ENCODE measurements at places on chromosomes 5 and 9. TPM values are rescaled to one million over a fixed set of nuclear protein-coding genes. Genes with fewer than 3 reads are reported as not detected.
A peak's percentile ranks its signal among the peaks of the same experiment; 100 is the strongest.

GRCh38 chr9:129697656-129698253 lies 32.3 kb downstream of the PRRX2 start:
- DNase-seq: no peak

GRCh38 chr5:10630126-10630525 lies 66.3 kb downstream of the ANKRD33B start:
- DNase-seq: no peak

CYLC2 gene
- not detected for polyA plus RNA-seq

DNA sequence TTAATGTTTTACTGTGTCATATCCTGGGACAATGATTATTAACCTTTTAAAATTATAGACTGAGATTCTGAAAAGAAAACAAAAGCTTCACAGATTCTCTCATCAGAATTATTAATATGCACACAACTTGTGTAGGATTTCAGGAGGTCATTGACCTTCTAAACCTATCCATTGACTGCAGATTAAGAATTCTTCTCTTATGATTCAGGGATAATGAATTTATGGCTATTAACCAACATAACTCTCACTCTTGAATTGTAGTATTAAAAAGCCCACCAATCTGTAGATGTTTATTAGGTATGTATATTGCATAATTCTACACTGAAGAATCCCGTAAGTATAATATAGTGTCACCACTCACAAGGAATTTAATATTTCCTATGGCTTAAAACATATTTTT lies 179.8 kb downstream of the PBX3 start:
- DNase-seq: no peak

DNA sequence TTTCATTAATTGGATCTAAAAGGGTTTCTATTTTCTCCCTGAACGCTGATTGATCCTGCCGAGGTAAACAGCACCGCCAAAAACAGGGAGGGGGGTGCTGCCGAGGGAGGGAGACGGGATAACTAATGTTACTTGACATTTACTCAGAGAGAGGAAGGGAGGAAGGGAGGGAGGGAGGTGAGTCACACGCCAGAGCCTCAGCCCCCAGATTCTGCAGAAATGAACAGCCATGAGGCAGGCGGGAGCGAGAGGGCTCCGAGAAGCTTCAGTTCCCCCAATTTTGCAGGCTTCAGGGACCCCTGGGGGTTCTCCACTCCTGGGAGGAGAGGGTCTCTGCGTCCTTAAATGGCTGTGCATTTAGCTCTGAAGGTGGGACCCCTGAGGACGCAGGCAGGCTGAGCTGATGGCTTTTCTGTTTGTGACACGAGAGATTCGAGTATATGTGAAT lies 59.1 kb upstream of the IER5L start:
- no peak for DNase-seq

AK1 gene
- 1,359 TPM for polyA plus RNA-seq

DNA sequence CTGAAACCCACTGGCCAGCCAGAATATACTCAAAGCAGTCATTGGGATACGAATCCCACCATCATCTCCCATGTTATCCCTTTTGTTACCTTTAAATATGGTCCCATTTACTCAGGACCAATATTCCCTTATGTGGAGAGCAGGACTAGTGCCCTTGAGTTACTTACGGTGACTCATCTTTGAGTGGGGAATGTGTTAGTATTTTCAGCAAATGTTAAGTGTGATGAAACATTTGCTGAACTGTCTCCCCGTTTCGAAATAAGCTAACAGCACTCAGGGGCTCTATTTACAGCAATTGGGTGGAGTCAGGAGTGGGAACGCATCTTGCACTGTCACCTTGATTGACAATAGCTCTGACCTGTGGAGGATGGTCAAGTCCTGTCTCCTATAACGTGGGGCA lies 67.4 kb downstream of the CTSL start:
- DNase-seq: peak; percentile 6

DNA sequence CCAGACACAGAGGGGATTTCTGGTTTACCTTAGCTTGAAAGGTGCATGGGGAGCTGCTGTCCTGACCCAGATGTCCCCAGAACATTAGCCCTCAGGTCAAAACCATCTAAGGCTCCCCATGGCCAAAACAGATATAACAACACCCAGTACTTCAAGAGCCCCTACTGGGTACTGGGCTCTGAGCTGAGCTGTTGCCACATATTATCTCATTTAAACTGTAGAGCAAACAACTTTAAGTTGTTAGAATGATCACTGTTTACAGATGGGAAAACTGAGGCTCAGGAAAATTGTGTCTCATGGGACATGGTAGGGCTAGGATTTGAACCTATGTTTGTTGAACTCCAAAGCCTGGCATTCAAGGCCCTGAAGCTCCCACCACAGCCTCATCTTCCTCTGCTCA lies 20.6 kb upstream of the SLC25A51 start:
- no peak for DNase-seq

APBB3 gene
- polyA plus RNA-seq: 28.8 TPM

GOLGA2 gene
- polyA plus RNA-seq: 89.4 TPM

DNA sequence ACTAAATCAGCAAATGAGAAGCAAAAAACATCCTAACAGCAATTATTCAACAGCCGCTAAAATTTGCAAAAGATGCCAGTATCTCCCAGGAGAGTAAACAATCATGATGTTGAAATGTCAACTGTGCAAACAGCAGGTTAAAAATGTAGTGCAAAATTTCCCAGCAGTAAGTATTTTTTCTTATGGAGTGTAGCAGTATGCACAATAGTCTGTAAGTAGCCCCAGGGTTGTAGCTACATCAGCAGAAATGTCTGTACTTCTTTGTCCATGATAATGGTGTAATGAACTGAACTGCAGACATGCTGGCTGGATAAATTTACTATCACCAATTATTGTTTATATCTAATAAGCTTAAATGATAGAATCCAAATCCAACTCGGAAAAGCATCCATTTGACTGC lies 31.4 kb downstream of the GRIN3A start:
- DNase-seq: no peak

DNA sequence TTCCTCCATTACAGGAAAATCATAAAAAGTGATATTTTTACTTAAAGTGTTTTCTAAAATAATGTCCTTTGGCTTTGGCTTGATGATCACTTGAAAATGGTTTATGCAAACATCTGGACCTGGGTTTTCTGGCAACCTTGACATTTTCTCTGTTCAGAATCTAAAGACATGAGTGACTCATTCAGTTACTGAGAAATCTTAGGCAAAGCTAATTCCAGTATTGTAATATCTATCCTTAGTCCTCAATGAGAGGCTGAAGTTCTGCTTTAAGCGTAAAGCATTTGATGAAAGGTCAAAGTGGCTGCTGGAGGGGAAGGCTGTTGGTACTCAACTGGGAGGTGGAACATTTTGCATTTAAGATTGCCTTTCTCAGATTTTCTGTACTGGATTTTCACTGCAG lies 2.3 kb downstream of the MAN2A1 start:
- DNase-seq: no peak

DNA sequence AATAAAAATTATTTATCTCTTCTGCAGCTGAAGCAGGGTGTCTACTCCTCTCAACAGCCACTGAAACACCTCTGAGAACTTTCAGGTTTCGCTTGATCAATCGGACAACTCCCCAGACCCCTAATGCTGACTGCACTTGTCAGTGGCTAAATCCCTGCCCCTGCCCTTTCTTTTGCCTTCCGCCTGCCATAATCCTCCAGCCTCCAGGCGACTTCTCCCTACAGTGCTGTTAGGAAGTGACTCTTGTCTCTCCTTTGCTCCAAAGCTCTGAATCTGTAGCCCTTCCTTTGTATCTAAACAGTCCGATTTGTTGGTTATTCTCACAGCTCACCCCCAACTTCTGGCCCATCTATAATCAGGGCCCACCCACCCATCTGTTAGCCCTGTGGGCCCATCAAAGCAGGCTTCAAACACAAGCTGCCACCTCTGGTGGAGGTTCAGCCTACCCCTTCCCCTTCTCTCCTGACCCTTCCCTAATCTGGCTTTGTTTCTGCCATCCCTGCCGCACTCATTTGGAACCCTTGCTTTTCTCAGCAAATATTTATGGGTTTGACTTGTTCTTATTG lies 53.7 kb upstream of the IFNK start:
- DNase-seq: no peak

TOMM5 gene
- 57.8 TPM for polyA plus RNA-seq

MED27 gene
- 13.9 TPM for polyA plus RNA-seq

GRCh38 chr5:11010429-11011210 lies 249.6 kb upstream of the DAP start:
- DNase-seq: no peak

SPATA31E1 gene
- not detected for polyA plus RNA-seq

DNA sequence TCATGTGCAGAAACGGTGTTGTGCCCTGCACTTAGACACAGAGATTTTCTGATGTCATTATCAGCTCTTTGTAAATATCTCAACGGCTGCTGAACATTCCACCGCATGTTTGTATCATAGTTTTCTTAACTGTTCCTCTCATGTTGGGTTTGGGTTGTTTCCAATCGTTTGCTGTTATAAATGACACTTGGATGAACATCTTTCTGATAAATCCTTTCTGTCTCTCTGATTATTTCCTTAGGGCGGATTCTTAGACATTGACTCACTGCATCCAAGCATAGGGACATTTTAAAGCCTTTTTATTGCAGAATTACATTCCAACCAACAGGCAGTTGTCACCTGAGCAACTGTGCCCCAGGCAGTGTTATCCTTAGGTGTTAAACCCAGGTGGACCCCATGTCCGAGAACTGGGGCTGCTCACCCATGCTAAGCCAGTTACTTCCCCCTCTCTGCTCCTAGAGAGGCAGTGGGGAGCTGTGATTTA lies 28.5 kb downstream of the COL5A1 start:
- no peak for DNase-seq

GRCh38 chr9:127519301-127520166 lies 68.2 kb downstream of the LRSAM1 start:
- DNase-seq: no peak

SFXN1 gene
- polyA plus RNA-seq: 22.2 TPM

DNA sequence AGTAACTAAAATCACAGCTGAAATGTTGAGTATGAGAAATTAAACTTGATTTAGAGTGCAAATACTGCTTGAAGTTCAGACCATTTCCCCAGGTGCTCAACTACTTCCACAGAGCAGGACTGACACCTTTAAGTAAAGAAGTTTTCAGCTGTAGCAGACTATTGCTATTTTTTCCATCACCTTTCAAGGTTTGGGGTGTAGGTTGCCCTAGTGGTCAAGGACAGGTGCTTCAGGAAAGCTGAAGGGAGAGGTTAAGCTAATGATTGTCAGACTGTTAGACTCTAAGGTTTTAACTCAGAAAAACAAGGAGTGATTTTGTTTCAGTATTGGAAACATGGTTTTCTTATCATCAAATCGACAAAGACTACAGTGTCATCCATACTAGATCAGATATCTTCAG lies 162.1 kb downstream of the CCDC192 start:
- no peak for DNase-seq

SMIM33 gene
- not detected for polyA plus RNA-seq

- DNase-seq: no peak
Measured at GRCh38 chr5:14674983-14675854, 10.7 kb downstream of the OTULIN start.

- DNase-seq: no peak
Measured at GRCh38 chr5:32304622-32305021, 8.1 kb downstream of the MTMR12 start.

- DNase-seq: no peak
Measured at GRCh38 chr9:121225240-121225639, 23.6 kb upstream of the RAB14 start.

GRCh38 chr5:149938279-149938678 lies 6.3 kb downstream of the PDE6A start:
- DNase-seq: no peak

DNA sequence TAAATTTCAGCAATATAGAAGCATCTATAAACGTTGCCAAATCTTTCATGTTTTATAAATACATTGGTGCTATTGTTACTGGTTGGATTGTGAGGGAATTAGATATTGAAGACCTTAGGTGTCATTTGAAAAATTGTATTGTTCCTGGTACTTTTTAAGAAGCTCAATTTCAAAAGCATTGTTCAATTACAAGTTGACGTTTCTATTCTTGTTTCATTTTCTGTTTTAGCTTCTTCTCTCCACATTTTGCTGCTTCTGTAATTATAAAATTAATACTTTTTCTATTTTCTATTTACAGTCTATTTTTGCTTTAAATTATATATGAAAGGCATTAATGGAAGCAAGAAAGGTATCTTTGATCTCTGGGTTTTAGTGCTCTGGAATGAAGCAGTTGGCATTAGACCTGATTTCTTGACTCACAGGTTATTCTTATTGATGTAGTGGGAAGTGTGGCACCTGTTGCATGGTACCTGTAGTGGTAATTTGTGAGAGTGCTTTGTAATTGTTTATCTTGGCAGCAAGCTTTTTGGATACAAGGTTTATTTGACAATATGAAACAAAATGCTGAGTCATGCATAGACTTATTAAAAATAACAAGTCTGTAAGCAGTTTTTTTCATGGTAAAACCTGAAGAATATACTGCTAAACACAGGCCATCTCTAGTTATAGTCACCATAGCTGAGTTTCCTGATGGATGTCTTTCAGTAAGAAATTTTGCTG lies 13.2 kb downstream of the MACIR start:
- DNase-seq: no peak

SAPCD2 gene
- polyA plus RNA-seq: 3.9 TPM

GRCh38 chr5:67195406-67196275 lies 958 bp downstream of the CD180 start:
- DNase-seq: no peak

DNA sequence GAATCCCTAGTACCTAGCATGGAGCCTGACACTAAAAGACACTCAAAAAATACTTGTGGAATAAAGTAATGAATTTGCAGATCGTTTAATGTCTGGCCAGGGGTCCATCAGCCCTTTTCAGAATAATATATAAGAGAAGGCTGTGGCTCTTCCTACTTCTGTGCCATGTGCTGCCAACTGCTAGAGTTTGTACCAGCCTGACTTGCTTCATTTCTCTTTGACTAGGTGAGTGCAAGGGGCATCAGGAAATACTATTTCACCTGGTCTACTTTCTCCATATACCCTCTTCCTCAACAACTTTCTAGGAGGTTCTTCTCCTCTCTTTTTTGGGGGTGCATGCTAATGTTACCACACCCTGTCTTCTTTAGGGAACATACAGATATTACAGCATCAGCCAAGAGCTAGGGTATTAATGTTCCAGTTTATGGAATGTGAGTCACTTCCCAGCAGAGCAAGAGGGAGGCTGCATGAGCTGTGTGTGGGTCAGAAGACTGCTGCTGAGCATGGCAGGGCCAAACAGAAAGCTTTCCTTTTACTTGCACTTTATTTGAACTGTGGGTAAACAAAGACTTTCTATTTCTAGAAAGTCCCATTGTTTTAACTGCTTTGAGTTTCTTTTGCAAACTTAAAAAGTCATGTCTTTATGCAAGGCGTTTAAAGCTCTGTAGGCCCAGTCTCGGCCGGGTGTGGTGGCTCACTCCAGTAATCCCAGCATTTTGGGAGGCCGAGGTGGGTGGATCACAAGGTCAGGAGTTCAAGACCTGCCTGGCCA lies 158.9 kb downstream of the ADAMTSL1 start:
- DNase-seq: no peak

DNA sequence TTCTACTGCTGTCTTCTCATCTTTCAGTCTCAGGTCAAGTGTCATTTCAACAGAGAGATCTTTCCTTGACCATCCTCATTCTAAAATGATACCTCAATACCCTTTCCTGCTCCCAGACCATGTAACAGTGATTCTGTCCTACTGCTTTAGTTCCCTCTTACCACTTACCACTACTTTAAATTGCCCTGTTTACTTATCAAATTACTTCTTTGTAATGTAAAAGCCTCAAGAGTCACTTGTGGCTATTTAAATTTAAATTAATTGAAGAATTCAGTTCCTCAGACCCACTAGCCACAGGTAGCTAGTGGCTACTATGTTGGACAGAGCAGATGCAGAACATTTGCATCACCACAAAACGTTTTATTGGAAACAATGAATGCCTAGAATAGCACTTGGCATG lies 217.3 kb downstream of the ADAMTS6 start:
- no peak for DNase-seq

- no peak for DNase-seq
Measured at GRCh38 chr9:34382879-34383278, 6.2 kb upstream of the MYORG start.

- no peak for DNase-seq
Measured at GRCh38 chr9:73611032-73611431, 459.4 kb downstream of the ANXA1 start.
